NAMALWA (cell line): ENCODE measurements at places on chromosomes 2 and 18.

DNA sequence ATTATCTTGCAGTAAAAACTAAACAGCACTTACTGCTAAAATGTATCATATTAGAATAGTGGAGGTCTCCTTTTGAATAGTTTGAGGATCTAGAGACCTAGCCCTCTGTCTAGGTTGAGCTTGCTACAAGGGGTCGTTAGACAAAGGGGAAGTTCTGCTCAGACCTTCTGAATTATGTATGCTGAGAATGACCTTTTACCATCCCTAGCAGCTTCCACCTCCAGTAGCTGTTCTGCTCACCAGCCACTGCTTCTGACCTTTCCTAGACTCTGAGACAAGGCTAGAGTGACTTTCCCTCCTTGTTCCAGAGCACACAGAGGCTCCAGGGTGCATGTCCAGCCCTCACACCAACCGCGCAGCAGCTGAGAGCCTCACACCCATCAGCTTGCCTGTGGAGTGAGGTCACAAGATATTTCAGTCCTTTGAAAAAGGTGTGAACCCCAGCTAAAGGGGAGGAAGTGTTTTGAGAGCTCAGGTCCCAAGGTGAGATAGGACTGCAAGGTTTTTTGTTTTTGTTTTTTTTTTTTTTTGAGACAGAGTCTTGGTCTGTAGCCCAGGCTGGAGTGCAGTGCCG, 289.3 kb upstream of the TNP1 start:
- DNase-seq, result no peak

- no peak for DNase-seq
These were observed 113.1 kb downstream of the GATA6 start for GRCh38 chr18:22282311-22283115.

DNA sequence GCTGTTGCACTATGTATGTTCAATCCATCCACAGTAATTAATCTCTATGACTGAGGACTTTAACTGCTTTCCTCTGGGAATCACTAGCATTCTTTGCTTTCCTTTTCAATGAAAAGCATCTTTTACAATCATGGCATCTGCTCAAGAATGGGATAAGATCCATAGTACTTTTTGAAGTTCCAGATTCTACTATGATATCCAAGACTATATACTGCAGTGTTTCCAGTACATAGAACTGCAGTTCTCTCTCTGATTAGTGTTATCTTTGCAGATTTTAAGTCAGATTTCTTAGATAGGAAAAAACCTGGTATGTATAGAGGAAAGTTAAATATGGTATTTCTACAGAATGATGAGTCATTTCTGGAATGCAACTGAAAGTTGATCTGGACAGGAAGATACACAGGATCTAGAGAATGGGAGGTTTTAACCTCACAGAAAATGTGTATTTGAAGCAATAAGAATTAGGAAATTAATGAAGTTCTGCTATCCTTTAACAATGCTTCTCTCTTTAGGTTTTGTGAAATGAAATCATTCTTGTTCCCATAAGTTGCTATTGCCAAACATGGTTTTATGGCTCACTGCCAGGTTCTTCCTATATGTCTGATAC, 670.7 kb downstream of the ERBB4 start:
- DNase-seq, result no peak

DNA sequence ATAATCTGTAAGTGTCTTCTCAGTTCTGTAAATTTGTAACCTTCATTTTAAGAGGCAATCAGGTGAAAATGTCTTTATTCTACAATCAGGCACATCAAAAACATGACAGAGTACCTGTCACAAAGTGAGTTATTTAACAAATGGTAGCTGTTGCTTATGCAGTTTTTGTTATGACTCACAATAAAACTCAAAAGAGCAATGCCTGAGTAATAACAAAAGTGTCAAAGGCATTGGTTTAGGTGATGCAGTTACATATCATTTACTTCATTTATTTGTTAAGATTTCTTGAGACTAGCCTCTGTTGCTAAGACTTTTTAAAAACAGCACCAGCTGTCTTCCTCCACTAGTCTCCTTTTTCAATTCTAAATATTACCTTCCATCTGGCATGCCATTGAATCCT, 177.8 kb downstream of the KIAA1328 start:
- DNase-seq, result no peak

DNA sequence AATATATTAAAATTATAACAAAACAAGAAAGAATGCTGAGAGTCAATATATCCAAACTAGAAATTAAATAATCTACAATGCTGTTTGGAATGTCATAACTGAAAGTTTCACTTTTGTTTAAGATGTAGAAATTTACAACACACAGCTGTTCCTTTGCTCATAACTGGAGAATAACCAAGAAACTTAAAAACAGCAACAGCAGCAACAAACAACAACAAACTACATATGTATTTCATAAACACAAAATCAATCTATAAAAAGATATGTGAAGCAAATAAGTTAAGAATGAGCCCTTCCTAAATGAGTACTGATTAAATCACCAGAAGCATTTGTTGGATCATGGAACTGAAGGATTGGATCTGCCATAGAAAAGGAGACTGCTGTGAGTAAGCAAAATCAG, 456.5 kb upstream of the ZNF804A start:
- DNase-seq, result no peak

DNA sequence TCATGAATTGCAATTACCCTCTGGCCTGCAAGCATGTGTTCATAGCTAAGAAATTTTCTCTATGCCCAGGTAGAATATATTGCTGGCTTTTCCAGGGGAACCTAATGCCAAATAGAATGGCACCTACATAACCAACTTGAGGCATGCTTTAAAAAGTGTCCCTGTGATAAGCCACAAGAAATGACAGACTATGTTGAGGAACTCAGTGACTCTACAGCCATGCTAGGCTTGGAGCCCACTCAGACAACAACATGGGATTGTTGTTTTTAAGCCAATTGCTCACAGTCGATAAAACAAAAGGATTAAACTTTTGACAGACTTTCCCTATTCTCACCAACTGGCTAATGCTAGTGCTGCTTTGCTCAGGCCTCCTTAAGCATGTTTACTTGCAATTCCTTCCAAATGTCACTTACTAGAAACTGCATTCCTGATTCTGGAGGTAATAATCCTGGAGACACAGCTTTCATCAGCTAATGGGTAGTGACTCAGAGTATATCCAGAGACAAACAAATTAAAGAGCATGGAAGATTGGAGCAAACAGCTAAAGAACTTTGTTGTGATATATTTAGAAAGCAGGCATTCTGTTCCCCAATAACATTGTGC, 249.0 kb downstream of the SLC8A1 start:
- no peak for DNase-seq

DNA sequence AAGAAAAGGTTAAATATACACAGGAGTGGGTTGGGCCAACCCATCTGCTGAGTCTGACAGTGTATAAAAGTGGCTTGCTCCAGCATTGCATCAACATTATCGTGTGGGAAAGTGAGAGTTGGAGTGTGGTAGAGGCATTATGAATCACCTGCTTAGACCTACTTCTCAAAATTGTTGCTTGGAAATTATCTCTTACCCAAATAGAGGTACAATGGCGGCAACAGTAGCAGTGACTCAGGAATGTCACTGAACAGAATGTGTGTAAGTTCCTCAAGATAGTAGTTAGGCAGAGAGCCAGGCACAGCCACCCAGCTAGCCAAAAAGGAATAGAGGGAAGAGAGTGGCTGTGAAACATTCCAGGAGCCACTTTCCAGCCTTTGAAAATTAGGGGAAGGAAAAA, 616.0 kb downstream of the NUP35 start:
- DNase-seq, result no peak

GRCh38 chr2:165746501-165746900, 47.5 kb downstream of the GALNT3 start:
- DNase-seq, result no peak

- DNase-seq, result peak; percentile 54
These were observed 15.8 kb downstream of the C18orf63 start for GRCh38 chr18:74331404-74331803.

DNA sequence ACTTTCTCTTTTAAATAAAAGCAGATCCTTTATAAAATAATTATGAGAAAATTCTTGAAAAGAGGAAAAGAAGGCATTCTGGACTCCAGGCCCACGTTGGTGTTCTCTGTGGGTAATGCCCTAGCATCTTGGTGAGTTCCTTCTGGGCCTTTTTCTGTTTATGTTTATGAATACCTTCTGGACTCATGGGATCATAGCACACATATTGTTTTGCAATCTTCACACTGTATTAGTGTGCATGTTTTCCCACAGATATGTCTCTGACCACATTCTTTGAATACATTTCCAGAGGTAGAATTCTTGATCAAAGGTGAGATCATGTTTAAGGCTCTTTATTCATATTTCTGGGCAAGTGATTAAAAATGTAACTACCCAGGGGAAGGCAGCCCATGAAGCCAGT, 15.9 kb downstream of the GLI2 start:
- DNase-seq, result no peak

DNA sequence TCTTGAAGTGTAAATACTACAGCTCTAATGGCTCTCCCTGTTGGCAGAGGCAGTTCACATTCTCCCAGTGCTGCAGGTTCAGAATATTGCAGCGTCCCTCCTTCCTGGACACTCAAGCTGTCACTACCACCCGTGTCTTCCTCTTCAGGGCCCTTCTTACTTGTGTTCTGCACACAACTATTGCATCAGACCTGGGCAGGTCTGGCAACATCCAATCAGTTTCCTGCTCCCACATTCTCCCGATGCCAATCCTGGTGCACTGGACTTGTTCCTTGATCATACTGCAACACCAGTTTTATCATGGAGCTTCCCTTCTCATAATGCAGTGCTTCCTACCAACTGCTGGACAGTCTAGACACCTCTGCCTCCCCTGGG, 161.5 kb downstream of the CAPN13 start:
- DNase-seq, result no peak

DNA sequence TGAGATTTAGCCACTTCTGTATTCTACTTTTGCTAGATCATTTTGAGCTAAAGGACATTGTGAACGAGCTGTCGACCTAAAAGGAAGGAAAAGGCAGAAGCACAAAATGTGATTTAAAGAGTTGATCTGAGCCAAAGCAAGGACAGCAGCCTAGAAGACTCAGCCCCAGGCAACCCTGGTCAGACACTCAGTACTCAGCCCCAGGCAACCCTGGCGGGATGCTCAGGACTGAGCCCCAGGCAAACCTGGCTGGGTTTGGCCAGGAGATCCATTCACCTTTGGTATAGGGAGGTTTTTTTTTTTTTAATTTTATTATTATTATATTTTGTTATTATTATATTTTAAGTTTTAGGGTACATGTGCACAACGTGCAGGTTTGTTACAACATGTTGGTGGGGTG, 34.3 kb upstream of the PXDN start:
- DNase-seq, result no peak

GRCh38 chr2:42410742-42411514, 49.9 kb upstream of the COX7A2L start:
- no peak for DNase-seq

DNA sequence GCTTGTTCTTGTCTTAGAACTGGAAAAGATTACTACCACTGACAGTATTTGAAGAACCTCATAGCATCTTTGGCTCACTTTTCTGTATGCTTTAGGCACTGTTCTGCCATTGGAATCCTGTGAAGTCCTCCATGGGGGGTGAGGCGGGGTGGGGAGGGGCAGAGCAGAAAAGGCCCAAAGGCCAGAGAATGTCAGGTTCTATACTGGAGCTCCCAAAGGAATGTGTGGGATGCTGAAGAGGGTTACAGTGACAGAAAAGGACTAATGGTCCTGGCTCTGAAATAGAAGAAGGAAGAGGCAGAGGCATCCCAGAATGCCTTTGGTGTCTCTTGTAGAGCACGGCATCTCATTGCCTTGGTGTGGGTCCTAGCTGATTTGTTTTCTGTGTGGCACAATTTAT, 141.9 kb downstream of the HAUS1 start:
- DNase-seq, result no peak

DNA sequence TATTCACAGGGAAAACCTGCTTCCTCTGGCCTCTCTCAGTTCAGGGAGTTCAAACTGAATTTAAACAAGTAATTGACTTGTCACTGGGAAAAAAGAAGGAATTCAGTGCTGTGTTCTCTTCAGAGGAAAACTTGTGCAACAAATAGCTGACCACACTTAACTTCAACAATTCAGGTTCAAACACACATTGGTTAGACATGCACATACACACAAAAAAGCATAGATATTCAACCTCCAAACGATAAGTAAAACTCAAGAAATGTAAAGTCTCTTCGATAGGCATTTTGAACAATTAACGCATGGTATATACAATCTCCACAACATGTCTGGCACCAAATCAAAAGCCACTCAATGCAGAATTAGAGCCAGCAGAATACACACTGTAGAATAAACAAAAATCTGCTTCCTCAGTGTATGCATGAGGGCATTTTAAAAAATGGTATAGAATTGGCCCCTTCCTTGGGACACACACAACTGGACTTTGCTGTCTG, 269.0 kb downstream of the TCF4 start:
- DNase-seq, result peak; percentile 50

- no peak for DNase-seq
These were observed 38.4 kb downstream of the POMC start for GRCh38 chr2:25129901-25130520.

- DNase-seq, result no peak
These were observed 80.3 kb downstream of the VSNL1 start for GRCh38 chr2:17620841-17621240.
